Tibial artery (tissue), 4 donors: ENCODE measurements at places on chromosomes 16 and 17.

DNA sequence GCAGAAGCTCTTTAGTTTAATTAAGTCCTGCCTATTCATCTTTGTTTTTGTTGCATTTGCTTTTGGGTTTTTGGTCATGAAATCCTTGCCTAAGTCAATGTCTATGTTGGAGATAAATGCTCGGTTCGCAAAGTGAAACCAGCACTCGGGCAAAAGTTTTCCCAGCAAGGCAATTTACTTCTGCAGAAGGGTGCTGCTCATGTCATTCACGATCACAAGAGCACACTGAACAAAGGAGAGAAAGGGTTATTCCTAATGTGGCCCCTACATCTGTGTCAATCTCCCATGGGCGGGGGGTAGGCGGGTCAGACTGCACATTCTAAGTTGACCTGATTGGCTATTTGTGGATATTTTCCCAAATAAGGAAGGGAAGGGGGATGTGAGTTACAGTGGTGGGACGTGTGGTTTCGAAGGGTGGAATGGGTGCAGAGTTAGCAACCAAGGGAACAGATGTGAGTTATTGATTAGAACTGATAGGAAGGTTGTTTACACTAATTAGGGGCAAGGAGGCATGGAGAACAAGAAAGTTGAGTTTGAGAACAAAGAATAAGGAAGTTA, 23.0 kb downstream of the ATF7IP2 start:
- no peaks in the 10 kb centered on the region for H3K27me3 ChIP-seq
- no peak for DNase-seq
- no peaks in the 10 kb centered on the region for H3K36me3 ChIP-seq
- H3K4me1 ChIP-seq: no peaks in the 10 kb centered on the region

- no peaks in the 10 kb centered on the region for H3K36me3 ChIP-seq
- H3K4me3 ChIP-seq: peak overlapping the region; percentile 74
- peak overlapping the region; percentile 94 for H3K27ac ChIP-seq
- no peak for DNase-seq
- no peaks in the 10 kb centered on the region for H3K27me3 ChIP-seq
- peaks cover 45% of the 10 kb centered on the region for H3K4me1 ChIP-seq
Observed at GRCh38 chr16:50154420-50154950, 1.4 kb downstream of the TENT4B start.

DNA sequence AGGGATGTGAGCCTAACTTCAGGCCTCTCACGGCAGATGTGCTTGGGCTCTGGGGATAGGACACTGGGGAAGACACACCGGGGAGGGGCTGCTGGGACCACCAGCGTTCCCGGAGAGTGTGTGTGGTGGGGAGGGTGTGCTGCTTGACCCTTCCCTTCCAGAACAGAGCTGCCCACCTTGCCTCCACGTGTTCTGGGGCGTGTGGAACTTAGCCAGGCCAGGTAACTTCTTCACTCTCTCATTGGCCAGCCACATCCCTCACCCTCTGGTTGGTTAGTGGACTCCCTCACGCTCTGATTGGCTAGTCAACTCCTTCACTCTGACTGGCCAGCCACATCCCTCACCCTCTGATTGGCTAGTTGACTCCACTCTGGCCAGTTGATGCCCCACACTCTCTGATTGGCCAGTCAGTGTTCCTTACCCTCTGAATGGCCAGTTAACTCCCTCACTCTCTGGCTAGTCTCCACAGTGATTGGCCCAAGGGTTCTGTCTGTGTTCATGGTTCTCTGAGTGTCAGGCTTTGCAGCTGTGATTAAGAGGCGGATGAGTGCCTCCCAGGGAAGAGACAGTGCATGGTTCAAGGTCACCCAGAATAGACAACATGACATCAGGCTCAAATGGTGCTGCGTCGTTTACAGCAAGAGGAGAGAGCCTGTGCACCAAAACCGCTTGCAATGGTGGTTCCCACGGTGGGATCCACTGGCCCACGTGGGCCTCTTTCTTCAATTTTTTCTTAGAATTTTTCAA, 10.0 kb downstream of the TMEM235 start:
- no peaks in the 10 kb centered on the region for H3K27me3 ChIP-seq
- DNase-seq: no peak
- no peak overlapping the region for H3K4me3 ChIP-seq
- no peaks in the 10 kb centered on the region for H3K4me1 ChIP-seq
- H3K36me3 ChIP-seq: no peaks in the 10 kb centered on the region
- H3K27ac ChIP-seq: no peak overlapping the region

DNA sequence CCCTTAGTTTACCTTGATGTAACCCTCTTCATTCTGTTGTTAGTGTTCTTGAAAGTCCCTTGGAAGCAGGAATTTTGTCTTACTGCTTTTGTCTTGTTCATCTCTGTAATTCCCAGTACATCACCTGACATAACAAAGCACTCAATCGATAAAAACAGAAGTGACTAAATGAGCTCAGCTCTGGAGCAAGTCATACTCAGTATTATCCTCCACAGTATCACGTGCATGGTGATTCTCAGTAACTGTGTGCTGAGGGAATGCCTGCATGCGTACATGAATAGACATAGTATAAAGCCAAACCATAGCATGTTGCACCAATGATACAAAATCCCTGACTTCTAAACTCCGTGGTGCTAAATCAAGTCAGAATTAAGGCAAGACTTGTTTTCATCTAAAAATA, 7.2 kb downstream of the KRT38 start:
- no peaks in the 10 kb centered on the region for H3K36me3 ChIP-seq
- no peak overlapping the region for H3K27ac ChIP-seq
- H3K4me3 ChIP-seq: no peak overlapping the region
- no peaks in the 10 kb centered on the region for H3K27me3 ChIP-seq

DNA sequence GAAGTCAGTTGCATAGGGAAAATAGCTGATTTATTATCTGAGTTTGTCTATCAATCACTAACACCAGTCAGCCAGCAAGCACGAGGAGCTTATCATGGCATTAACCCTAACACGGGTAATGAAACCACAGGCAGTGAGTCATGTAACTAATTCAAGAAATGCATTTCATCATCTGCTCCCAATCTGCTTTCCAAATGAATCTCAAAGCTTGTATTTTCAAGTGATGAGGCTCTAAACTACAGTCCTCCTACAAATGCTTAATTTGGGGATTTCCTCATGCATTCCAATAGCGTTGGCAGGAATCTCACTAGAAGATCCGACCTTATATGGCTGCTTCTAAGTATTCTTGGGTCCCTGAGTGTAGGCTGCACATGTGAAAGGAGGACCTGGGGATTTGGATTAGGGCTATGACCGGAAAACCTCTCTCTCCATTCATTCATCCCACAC, 118.4 kb upstream of the HSBP1 start:
- no peaks in the 10 kb centered on the region for H3K36me3 ChIP-seq
- H3K27me3 ChIP-seq: no peaks in the 10 kb centered on the region
- DNase-seq: no peak
- peak overlapping the region; percentile 75 for H3K27ac ChIP-seq
- H3K4me1 ChIP-seq: peaks cover 74% of the 10 kb centered on the region

DNA sequence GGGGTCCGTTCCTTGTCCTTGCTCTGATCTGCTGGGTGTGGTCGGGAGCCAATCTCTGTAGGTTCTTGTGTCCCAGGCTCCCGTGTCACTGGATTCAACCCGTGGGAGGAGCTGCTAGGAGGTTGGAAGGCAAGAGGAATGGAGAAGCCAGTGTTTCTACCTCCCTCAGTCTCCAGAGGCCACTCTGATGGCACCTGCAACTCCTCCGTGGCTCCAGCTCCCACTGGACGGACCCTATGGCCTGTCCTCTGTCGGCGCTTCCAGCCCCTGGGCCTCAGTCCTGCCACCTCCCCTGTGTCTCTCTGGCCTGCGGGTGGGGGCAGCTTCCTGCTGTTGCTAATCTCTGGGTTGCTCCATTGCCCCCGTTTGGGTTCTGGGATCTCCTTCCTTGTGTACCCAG, 71.1 kb downstream of the CMIP start:
- no peak overlapping the region for H3K27ac ChIP-seq
- no peak overlapping the region for H3K4me3 ChIP-seq
- peak; percentile 58 for DNase-seq
- H3K4me1 ChIP-seq: peaks cover 13% of the 10 kb centered on the region
- no peaks in the 10 kb centered on the region for H3K27me3 ChIP-seq

GRCh38 chr16:87765473-87765775, 362 bp downstream of the KLHDC4 start:
- H3K36me3 ChIP-seq: no peaks in the 10 kb centered on the region
- peak overlapping the region; percentile 86 for H3K4me3 ChIP-seq
- H3K27me3 ChIP-seq: no peaks in the 10 kb centered on the region
- no peak for DNase-seq
- peaks cover 21% of the 10 kb centered on the region for H3K4me1 ChIP-seq

GRCh38 chr17:71634376-71634775, 486.4 kb upstream of the SOX9 start:
- H3K27me3 ChIP-seq: no peaks in the 10 kb centered on the region

DNA sequence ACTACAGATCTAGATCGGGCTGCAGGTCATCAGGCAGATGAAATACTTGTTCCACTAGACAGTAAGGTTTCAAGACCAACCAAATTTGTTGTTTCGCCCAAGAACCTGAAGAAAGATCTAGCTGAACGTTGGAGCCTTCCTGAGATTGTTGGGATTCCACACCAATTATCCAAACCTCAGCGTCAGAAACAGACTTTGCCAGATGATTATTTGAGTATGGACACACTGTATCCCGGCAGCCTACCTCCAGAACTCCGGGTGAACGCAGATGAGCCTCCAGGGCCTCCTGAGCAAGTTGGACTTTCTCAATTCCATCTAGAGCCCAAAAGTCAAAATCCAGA, 14.4 kb downstream of the LRRC37B start:
- H3K27ac ChIP-seq: no peak overlapping the region
- H3K4me3 ChIP-seq: no peak overlapping the region
- no peak for DNase-seq
- peaks cover 6% of the 10 kb centered on the region for H3K36me3 ChIP-seq
- no peaks in the 10 kb centered on the region for H3K27me3 ChIP-seq

GRCh38 chr16:69725480-69726312, 664 bp downstream of the NQO1 start:
- H3K4me1 ChIP-seq: peaks cover 38% of the 10 kb centered on the region
- H3K4me3 ChIP-seq: peak overlapping the region; percentile 59
- no peaks in the 10 kb centered on the region for H3K36me3 ChIP-seq
- H3K27me3 ChIP-seq: no peaks in the 10 kb centered on the region

DNA sequence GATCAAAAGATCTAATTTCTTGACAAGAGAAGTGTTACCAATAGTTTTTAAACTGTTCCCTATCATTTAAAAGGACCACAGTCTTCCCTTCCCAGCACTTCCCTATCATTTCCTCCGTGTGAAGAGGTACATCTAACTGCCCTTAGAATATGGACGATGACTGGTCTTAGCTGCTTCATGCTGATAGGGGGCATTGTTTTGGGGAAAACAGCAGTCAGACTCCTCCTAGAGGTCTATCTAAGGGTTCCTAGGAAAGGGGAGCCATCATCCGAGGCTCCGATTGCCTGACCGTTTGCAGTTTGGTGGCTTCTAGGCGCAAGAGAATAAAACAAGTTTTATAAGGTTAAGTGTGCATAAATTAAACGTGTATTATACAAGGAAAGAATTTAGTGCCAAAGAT, 7.1 kb downstream of the FZD2 start:
- H3K27me3 ChIP-seq: no peaks in the 10 kb centered on the region
- no peaks in the 10 kb centered on the region for H3K36me3 ChIP-seq
- peaks cover 13% of the 10 kb centered on the region for H3K4me1 ChIP-seq
- H3K4me3 ChIP-seq: no peak overlapping the region
- no peak for DNase-seq
- no peak overlapping the region for H3K27ac ChIP-seq

DNA sequence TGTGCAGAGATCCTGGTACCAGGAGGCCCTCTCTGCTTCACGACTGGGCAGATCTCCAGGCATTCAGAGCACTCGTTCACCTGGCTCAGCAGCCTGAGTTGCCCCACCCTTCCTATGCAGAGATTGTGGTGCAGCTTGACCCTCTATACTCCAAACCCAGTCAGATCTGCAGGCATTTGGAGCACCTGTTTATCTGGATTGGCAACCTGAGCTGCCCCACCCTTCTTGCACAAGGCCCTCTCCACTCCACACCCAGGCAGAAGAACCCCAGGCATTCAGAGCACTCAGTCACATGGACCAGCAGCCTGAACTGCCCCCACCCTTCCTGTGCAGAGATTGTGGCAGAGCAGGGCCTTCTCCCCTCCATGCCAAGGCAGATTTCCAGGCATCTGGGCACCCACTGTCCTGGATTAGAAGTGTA, 88.4 kb upstream of the CDH5 start:
- H3K4me3 ChIP-seq: no peak overlapping the region
- no peaks in the 10 kb centered on the region for H3K27me3 ChIP-seq
- no peaks in the 10 kb centered on the region for H3K4me1 ChIP-seq
- DNase-seq: no peak

- no peaks in the 10 kb centered on the region for H3K36me3 ChIP-seq
- H3K4me1 ChIP-seq: no peaks in the 10 kb centered on the region
- H3K27me3 ChIP-seq: no peaks in the 10 kb centered on the region
- no peak for DNase-seq
- H3K27ac ChIP-seq: no peak overlapping the region
Observed at GRCh38 chr17:71488851-71489250, 632.0 kb upstream of the SOX9 start.
